ENCODE measurements at places on chromosomes 16 and 17.

- ATAC-seq: peak; percentile 13
Measured at GRCh38 chr17:752620-753219, 656 bp upstream of the GEMIN4 start.

- ATAC-seq: no peak
Measured at GRCh38 chr17:6524520-6524919, 31.8 kb downstream of the PITPNM3 start.

DNA sequence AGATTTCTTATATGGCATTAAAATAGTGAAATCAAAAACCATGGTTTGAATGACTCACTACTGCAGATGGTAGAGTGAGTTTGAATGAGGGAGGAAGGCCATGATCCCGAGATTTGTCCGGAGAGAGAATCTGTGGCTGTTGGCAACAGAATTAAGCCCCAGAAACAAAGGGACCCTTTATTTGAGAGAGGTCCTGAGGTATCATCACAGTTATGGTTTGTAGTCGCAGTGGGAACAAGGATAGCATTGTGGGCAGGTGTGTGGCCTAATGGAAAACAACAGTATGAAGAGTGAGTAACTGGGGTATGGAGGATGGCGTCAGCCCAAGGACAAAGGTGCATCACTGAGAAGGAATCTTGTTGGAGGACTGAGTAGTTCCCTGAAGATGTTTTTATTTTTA, 8.5 kb upstream of the ZFP3 start:
- no peak for ATAC-seq

- no peak for ATAC-seq
Measured at GRCh38 chr17:44922746-44923470, 7.6 kb upstream of the GFAP start.

- ATAC-seq: no peak
Measured at GRCh38 chr16:35561346-35561745, 2101.9 kb downstream of the TP53TG3F start.

DNA sequence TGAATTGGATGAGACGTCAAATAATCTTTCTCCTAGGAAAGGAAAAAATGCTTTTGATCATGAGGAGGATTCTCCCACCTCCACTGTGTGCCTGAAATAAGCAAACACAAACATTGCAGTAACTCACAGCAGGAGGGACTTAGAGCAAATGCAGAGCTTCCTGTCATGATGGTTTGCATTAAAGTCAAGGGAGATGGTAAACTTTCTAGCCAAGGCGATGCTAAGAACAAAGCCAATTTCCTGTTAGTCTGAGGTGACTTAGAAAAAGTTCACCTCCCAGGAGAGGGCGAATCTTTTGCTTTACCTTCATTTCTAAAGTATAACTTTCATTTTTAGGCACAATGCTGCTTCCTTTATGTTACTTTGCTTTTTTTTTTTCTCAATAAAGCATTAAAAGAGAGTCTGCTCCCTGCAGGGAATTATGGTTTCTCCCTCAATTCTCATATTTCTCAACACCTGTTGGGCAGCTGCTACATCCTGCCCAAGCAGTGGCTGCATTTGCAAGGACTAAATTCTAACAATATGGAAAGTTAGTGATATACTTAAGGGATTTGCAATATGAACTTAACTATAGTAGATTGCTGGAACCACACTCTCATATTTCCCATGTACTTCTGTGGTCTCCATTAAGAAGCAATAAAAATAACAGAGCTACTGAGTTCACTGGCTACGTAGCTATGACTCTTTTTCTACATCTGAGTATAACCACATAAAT, 175.6 kb downstream of the PCTP start:
- no peak for ATAC-seq

Data from stimulated activated memory B cell treated with anti-CD40 and anti-IgM and Interleukin-4, amounts not matched to agents 10 μg/mL and 1 μg/mL and 100 μg/mL, for 72 hours (primary cell).